Activated naive CD4-positive, alpha-beta T cell (primary cell): ENCODE measurements at places on chromosomes 6 and 20.

GRCh38 chr6:25277857-25278256 is 1.3 kb upstream of the CARMIL1 start:
- DNase-seq, result no peak

GRCh38 chr6:170269151-170269845 is 21.6 kb downstream of the DLL1 start:
- no peak for DNase-seq

- DNase-seq, result no peak
Measured at GRCh38 chr6:13404228-13404891, 76.0 kb upstream of the TBC1D7 start.

DNA sequence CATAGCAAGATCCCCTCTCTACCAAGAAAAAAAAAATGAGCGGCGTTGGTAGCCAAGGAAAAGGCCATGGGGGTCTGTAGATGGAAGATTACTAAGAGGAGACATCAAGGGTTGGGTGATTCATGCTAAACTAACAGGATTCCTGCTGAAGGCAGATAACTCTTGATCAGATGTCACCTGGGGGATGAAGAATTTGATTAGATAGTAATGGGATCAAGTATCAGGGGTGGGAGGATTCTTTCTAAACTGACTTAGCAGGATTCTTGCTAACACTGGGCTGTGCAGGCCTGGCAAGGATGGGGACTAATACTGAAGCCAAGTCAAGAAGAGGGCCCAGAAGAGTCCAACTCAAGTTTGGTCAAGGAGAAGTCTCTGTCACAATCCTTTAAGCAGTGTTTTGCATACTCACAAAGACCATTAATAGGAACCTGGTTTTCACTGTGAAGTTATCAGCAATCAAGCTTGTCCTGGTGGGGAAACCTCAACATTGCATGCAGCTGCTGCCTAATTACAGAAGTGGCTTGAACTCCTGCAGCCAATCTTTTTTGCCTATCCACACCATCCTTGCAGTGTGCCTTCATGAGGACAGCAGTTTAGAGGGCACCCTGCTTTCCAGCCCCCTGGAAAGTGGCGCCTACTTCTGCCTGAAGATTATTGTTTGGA is 61.3 kb downstream of the ANKRD6 start:
- DNase-seq, result no peak

GRCh38 chr20:13891575-13891974 is 98.8 kb downstream of the SEL1L2 start:
- DNase-seq, result no peak

- peak; percentile 52 for DNase-seq
Measured at GRCh38 chr6:30769088-30769852, 24.9 kb upstream of the IER3 start.

- DNase-seq, result no peak
Measured at GRCh38 chr6:95203153-95203754, 374.1 kb upstream of the MANEA start.

DNA sequence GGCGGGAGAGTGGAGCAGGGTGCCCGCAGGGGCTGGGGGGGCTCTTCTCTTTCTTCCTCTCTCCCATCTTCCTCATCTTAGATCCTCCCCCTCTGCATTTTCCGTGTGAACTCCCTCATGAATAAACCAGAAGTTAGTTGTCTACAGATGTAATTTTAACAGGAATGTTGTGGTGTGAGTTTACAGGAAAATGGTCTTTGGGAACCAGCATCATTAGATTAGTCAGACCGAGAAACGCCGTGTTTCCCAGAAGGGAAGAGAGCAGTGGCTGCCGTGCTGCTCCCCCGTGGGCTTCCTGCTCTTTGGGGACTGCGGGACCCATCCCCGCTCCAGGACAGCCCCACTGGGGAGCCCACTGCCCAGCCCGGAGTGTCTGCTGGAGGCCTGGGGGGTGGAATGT is 3.4 kb downstream of the MYT1 start:
- no peak for DNase-seq

DNA sequence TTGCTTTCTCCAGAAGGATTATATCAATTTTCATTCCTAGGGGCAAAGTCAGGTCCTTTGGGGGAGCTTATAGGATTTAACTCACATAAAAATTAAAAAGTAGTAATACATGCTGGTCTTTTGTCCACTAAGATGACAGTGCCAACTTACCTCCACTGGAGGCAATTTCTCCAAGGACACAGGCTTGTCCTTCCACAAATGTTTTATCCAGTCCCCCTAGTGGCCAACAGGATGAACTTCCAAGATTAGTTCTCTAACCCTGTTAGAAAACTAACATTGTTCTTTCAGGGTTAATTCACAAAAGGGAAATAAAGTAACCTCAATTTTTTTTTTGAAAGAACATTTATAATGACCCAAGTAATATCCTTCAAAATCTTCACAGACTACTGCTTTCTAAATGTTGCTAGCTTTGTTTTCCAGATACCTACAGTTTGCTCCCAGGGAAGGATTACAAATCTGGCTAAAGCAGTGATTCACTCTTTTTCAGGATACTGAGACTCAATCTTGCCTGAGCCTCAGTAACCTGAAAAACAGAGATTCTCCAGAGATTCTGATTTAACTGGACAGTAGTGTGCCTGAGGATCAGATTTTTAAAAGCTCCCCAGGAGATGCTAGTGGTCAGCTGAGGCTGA is 31.7 kb upstream of the UBR2 start:
- no peak for DNase-seq

DNA sequence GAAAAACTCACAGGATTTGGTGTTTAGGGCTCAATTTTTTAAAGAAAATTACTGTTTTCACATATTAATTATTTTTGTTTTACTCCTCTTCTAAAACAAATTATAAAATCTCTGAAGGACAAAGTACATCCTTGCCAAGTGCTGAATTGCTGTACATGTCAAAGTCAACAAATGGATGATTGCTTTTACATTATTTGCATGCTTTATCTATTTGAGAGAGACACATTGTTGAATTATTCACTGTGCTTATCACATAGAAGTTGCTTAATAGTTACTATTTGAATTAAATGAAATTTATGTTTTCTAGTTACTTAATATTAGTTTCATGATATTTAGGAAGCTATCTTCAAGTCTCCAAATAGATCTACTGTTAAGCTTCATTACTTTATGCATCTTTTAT is 318.6 kb upstream of the PTCHD4 start:
- no peak for DNase-seq
